ENCODE measurements at places on chromosomes 5 and 9. TPM values are rescaled to one million over a fixed set of nuclear protein-coding genes. Genes with fewer than 3 reads are reported as not detected.

UQCRQ gene
- total RNA-seq: 514 TPM

LRRTM2 gene
- total RNA-seq: not detected

LCN15 gene
- not detected for total RNA-seq

NADK2 gene
- total RNA-seq: 11.1 TPM

EPB41L4A gene
- 2.5 TPM for total RNA-seq

ZNF474 gene
- 0.17 TPM for total RNA-seq

GPR150 gene
- 0.16 TPM for total RNA-seq
